Mesothelial cell of epicardium (in vitro differentiated cells): ENCODE measurements at places on chromosomes 1 and 21. TPM values are rescaled to one million over a fixed set of nuclear protein-coding genes. Genes with fewer than 3 reads are reported as not detected.

The TTC22 gene
- total RNA-seq, result 1.2 to 1.6 TPM (median 1.3 TPM) in 3 replicates

GRCh38 chr1:235635938-235636662 is 13.5 kb downstream of the GNG4 start:
- H3K27me3 ChIP-seq, result peaks cover 7% of the 10 kb centered on the region
- H3K4me3 ChIP-seq, result no peak overlapping the region
- H3K27ac ChIP-seq, result peak overlapping the region; percentile 6
- H3K4me1 ChIP-seq, result peaks cover 11% of the 10 kb centered on the region

- no peak for DNase-seq
- H3K4me1 ChIP-seq, result peaks cover 11% of the 10 kb centered on the region
- H3K27ac ChIP-seq, result no peak overlapping the region
- peaks cover 9% of the 10 kb centered on the region for H3K27me3 ChIP-seq
These were observed 17.6 kb upstream of the MTARC2 start for GRCh38 chr1:220730486-220730885.

DNA sequence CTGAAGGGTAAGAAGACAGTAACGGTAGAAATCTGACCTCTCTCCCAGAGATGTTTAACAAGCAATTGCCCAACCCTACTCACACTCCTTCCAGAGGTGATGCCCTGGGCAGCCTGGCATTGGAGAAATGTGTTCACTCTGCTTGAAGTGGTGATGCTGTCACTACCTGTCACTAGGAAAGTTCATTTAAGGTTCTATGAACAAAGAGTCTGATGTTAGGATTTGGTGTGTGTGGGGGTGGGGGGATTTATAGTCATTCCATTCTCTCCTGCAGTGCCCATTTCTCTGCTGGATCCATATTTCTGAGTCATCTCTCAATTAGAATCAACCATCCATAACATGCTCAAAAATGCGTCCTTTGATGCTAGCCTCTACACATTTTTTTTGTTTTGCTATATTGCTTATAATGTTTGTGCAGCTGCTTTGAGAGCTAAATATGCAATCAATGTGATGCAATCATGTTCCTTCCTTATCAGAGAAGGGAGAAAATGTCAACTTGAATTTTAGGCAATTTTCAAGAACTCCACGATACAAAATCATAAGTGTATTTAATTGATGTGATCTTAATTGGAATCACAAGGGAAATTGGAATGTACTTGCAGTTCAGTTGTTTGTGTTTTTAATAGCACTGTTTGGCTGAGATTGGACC is 173.9 kb downstream of the DUSP10 start:
- peaks cover 3% of the 10 kb centered on the region for H3K27me3 ChIP-seq
- H3K4me1 ChIP-seq, result no peaks in the 10 kb centered on the region
- DNase-seq, result no peak
- no peak overlapping the region for H3K27ac ChIP-seq

DNA sequence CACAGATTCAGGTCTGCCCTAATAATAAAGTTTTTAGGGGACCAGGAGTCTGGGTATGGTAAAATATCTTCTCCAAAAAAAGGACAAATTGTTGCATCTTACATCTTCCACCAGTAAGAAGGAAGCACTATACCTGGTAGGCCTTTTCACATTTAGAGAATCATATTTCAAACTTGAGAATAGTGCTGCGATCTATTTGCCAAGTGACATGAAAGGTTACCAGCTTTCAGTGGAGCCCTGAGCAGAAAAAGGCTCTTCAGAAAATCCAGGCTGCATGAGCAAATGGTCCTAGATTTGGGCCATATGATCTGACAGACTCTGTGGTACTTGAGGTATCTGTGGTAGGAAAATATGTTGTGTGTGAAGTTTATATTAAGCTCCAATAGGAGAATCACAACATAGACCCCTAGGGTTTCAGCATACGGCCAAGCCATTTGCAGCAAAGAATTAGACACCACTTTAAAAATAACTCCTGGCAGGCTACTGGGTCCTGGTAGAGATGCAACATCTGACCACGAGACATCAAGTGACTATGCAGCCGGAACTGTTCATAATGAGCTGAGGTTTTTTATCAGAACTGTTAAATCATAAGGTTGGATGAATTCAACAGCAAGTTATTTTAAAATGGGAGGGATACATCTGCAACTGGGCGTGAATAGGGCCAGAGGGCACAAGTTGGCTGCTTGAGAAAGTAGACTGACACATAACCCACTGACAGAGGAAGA is 38.6 kb upstream of the CCDC190 start:
- H3K4me3 ChIP-seq, result no peak overlapping the region
- no peaks in the 10 kb centered on the region for H3K36me3 ChIP-seq
- peaks cover 4% of the 10 kb centered on the region for H3K4me1 ChIP-seq
- no peak for DNase-seq
- H3K27ac ChIP-seq, result no peak overlapping the region
- H3K27me3 ChIP-seq, result no peaks in the 10 kb centered on the region

DNA sequence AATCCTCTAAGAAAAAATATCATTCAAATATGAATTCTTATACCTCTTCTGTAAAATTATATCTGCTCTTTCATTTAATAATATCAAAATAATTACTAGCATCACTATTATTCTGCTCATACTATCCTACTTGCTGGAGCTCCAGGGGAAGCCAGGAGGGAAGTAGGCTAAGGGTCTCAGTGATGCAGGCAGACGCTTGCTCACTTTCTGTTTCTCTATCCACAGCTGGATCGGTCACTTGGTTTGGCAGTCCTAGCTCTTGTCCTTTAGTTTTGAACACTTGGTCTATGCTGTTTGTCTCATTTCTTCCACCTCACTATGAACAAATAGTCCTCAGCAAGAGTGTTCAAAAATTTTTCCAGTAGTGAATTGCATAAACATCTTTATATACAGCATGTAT is 11.3 kb downstream of the CCDC190 start:
- H3K4me3 ChIP-seq, result no peak overlapping the region
- peaks cover 15% of the 10 kb centered on the region for H3K4me1 ChIP-seq
- DNase-seq, result no peak

DNA sequence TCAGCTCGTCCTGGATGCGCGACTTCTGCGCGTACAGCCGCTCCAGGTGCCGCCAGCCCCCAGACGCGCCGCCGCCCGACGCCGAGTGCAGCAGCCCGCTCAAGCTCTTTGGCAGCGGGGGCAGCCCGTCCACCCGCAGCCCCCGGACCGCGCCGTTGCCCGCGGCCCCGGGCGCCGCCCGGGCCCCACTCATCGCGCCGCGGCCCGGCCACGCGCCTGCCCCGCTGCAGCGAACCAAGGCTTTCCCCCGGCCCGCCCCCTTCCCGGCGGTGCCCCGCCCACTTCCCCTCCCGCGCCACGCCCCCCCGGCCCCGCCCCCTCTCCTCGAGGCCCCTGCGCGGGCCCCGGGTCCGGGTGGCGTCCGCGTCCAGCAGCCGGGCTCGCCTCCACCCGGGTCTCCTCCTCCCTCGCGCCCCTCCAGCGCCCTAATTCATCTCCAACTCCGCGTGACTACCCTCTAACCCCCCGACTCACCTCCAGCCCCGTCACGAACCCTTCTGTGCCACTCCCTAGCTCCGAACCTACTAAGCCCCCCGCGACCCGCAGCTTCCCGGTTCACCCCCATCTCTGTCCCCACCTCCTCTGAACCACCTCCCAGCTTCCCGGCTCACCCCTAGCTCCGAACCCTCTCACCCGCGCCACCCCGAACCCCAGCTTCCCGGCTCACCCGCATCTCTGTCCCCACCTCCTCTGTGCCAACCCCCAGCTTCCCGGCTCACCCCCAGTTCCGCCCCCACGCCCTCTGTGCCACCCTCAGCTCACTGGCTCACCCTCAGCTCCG is at the start of gene FAM89A:
TSS of gene FAM89A (minus strand) at position 236 of the 781 bp plus-strand sequence. CDS start at position 193, 43 bp downstream.
- H3K27me3 ChIP-seq, result peaks cover 12% of the 10 kb centered on the region
- H3K27ac ChIP-seq, result peak within 1 kb of the TSS; percentile 41
- H3K4me3 ChIP-seq, result peak within 1 kb of the TSS; percentile 74
- DNase-seq, result peak; percentile 65
- H3K4me1 ChIP-seq, result peaks cover 22% of the 10 kb centered on the region
- H3K36me3 ChIP-seq, result peaks cover 6% of the 10 kb centered on the region

The ARID4B gene
- total RNA-seq, result 68.3 to 71.5 TPM (median 68.7 TPM) in 3 replicates

The TAGLN2 gene
- 41.6 to 46.2 TPM (median 44.6 TPM) in 3 replicates for total RNA-seq

GRCh38 chr1:66182551-66183178 is 351.3 kb upstream of the SGIP1 start:
- peak overlapping the region; percentile 95 for H3K27ac ChIP-seq
- H3K4me1 ChIP-seq, result peaks cover 36% of the 10 kb centered on the region
- peaks cover 2% of the 10 kb centered on the region for H3K36me3 ChIP-seq

GRCh38 chr1:162328512-162328911 is 48.1 kb downstream of the SPATA46 start:
- no peaks in the 10 kb centered on the region for H3K36me3 ChIP-seq
- peaks cover 6% of the 10 kb centered on the region for H3K4me1 ChIP-seq
- DNase-seq, result no peak
- H3K27me3 ChIP-seq, result no peaks in the 10 kb centered on the region
